ENCODE measurements at places on chromosomes 13 and 19.
A peak's percentile ranks its signal among the peaks of the same experiment; 100 is the strongest.

GRCh38 chr13:30925429-30925828 lies 7.0 kb upstream of the TEX26 start:
- no peak for DNase-seq

GRCh38 chr13:46605825-46606554 lies 53.0 kb downstream of the LRCH1 start:
- DNase-seq, result no peak

- DNase-seq, result no peak
These were observed 38.4 kb upstream of the ADGRE5 start for GRCh38 chr19:14342809-14343208.

DNA sequence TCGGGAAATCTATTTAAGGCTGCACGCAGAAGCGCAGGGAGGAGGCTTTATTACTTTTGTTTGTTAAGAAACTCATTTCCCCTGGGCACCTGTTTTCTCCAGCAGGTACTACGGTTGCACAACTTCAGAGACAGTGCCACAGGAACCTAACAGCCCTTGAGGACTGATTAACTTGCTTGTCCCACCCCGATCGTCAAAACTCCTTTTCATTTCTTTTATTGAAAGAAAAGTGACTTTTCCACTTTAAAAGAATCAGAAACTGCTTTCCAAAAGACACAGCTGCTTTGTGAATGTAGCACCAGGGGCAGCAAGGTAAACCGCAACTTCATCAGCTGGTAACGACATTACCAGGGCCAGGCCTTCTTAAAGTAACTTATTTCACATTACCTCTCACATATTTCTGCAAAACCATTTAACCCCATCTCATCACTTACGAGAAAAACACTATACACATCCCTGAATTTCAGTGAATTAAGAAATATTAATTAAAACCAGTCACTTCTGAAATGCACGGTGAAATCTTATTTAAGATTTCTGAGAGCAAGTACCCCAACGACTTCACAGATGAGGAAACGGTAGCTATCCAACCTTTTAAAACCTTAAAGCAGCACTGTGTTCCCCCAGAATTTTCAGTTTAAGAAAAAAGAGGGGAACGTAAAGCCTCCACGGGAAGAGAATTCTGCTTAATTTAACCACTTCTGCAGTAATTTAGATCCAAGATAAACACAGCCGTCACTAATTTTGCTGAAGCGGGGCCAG lies 1.4 kb downstream of the ANKRD10 start:
- no peak for DNase-seq

GRCh38 chr19:41480336-41480735 lies 37.4 kb downstream of the ERICH4 start:
- no peak for DNase-seq

DNA sequence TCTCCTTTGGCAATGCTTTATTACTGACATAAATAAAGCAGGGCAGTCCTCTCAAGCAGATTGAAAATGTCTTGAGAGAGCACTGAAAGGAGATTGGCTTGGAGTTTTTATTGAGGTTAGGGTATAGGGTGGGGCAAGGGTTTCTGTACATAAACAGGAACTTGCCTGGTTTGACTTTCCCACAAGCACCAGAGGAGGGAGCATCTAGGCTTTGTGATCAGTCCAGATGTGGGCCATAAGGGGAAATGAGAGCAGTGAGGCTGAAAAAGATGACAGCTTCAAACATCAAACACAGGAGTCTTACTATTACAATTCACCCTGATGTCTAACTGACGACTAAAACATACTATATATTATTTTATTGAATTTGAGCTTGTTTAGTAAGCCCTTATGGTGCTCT lies 260.9 kb downstream of the MTUS2 start:
- DNase-seq, result no peak

- DNase-seq, result no peak
These were observed 2075.3 kb downstream of the PCDH9 start for GRCh38 chr13:65154661-65155447.

DNA sequence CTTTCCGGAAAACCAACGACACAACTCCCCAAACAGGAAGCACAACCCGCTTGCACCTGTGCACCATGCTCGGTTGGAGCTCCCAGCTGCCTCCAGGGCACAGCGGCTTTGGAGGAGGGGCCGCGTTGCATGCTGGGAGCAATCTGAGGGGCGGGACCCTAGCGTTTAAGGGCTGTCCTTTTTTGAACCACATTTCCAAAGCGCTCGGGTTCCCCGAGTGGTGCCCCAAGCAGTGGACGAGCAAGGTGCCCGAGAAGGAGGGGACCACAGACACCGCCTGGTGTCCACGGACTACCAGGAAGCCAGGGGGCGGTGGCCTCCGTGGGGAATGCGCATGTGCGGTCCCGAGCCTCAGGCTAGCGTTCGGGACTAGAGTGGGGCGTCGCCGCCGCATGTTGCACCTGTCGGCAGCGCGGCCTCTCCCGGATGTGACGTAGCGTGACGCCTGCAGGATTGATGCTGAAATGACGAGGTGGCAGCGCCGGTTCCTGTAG lies 11.9 kb upstream of the ZNF57 start:
- DNase-seq, result peak; percentile 8

DNA sequence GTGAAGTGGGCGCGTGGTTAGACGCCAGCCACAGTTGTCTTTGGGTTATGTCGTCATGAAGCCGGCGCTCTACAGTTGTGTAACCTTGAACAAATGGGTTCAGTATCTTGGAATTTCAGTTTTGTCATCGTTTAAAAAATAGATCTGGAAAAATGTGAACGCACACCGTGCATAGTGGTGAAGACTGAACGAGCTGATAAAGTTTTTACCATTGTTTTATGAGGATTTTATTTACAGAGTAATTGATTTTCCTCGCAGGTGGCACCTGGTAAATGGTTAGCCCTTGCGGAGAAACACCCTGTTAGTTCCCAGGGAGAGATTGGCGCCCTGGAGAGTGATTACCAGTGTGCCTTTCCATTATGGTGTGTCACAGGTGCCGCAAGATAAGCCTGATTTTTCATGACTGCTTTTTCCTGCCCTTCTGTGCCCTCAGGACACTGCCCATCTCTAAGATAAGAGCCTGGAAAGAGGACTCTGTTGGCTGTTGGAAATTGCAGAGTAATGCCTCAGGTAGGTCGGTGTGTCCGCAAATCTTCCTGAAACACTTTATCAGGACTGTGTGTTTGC lies 577 bp downstream of the ZNF181 start:
- DNase-seq, result no peak

DNA sequence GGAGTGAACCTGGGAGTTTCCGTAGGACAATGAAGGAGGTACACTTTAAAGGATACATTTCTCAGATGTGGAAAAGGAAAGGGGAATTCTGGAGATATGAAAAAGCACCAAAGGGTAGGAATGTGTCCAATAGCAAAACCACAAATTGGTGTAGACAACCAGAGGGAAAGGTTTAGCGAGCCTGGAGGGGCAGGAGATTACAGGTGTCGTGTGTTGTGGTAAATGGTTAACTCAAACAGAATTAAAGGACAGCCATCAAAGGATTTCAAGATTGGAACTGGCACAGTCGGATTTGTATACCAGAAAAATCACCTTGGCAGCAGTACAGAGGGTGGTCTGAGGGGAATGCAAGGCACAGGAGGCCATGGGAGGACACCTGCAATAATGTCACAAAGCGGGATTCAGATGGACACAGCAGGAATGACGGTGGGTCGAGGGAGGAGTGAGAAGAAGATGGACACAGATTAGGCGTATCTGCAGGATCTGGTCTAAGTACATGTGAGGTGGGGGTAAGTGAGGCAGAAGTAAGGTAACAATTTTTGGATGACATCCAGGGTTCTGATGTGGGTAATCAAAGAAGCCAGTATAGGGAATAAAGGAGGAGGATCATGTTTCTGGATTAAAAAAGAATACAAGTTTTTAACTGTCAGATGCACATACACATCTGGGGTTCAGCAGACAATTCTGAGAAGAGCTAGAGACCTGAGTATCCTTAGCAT lies 361.6 kb downstream of the KLF12 start:
- DNase-seq, result no peak

- no peak for DNase-seq
These were observed 6.9 kb downstream of the CACNG7 start for GRCh38 chr19:53916004-53916403.

GRCh38 chr13:110102053-110102452 lies 204.9 kb downstream of the COL4A1 start:
- DNase-seq, result no peak

- DNase-seq, result no peak
These were observed 1.2 kb downstream of the KLF2 start for GRCh38 chr19:16325641-16326400.

GRCh38 chr13:36357692-36358091 lies 11.5 kb upstream of the SPART start:
- no peak for DNase-seq

All from stimulated activated CD8-positive, alpha-beta memory T cell treated with anti-CD3 and anti-CD28 coated beads, Interleukin-7, amount 100 ng/mL, for 24 hours (primary cell).